AG10803 (cell line): ENCODE measurements at places on chromosomes 11 and 22.

- DNase-seq: peak; percentile 96
These were observed 7.5 kb upstream of the MICAL3 start for GRCh38 chr22:18031695-18032454.

GRCh38 chr22:29901354-29901753 lies 18.4 kb downstream of the MTMR3 start:
- no peak for DNase-seq

DNA sequence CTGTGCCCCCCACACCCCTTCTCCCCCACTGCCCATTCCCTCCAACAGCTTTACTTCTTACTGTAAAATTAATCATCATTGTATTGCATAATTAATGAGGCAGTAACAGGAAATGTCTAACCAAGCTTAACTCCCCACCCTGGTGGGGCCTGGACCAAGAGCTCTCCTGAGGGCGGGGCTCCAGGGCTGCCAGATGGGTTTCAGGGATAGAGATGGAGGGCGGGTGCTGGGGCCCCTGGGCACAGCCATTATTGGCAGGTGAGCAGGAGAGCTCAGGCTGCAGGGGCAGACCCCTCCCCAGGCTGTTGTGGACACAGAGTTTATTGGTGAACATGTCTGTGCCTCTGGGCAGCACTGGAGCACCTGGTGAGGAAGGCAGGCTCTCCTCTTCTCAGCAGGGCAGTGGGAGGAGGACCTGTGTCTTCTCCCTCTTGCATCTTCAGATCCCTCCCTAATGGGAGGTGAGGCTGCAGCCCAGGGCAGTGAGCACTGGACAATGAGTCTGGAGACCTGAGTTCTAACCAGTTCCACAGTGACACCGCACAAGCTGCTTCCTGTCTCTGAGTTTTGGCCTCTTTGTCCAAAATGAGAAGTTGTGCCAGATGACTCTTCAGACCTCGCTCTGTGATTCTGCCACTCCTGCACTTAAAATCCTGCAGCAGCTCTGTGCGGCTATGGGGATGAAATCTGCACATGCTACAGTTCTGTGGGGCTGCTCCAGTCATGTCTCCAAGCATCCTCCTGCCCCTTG lies 233.3 kb downstream of the CEP164 start:
- no peak for DNase-seq

DNA sequence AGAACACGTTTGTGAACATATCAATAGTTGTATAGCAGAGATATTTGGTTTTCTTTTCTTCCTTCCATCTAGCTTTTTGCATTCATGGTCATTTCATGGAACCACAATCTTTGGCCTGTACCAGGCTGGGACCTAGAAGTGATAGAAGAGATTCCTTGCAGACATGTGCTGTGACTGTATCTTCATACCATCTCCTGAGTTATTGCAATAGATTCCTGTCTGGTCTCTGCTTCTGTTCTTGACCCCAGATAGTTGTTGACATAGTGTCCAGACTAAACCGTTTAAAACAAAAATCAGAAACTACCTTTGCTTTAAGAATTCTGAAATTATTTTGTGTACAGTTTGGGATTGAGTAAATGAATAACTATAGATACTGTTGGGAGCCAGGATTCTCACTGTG lies 16.8 kb downstream of the PANX1 start:
- no peak for DNase-seq

GRCh38 chr11:114197799-114198500 lies 98.2 kb upstream of the NNMT start:
- peak; percentile 37 for DNase-seq

GRCh38 chr11:8658321-8659057 lies 24.0 kb downstream of the TRIM66 start:
- peak; percentile 34 for DNase-seq

GRCh38 chr11:113272281-113272680 lies 42.1 kb upstream of the TTC12 start:
- no peak for DNase-seq

GRCh38 chr22:24571266-24571665 lies 15.5 kb downstream of the SNRPD3 start:
- DNase-seq: no peak

DNA sequence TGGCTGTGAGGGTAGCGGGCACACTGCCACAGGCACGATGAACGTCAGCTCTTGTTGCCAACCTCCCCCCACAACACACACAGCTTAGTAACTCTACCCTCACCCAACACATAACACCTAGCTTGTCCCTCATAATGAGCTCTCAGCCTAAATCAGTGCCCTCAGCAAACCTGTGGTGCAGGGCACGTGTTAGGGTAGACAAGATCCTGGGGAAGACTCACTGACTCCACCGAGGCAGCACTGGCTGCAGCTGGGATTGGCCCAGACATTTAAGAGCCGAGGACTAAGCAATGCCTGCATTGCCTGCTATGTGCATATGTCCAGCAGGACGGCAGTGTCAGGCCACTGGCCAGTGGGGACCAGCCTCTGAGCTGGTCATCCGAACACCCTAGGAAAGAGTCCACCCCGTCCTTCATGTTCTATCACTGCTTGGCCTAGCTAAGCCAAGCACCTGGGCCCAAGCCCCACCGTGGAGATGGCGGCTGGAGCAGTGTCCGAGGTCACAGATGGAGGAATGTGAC lies 32.9 kb upstream of the TRIM29 start:
- no peak for DNase-seq

DNA sequence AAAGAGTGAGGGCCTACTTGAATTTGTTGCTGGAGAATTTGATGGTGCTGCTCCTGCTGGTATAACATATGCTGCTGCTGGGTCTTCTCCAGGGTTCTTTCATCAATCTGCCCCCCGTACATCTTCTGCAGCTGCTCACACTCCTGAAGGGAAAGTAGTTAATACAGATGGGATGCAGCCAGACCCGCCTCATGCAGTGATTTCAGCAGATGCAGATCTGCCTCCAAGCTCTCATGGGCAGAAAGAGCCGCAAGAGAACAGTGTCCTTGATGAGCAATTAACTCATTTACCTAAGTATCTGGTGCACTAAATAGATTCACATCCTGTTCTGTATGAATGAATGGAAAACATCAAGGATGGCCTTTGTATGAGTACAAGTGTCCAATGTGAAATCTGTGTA lies 24.8 kb upstream of the APOA1 start:
- DNase-seq: no peak

GRCh38 chr11:116598036-116598435 lies 174.8 kb downstream of the BUD13 start:
- no peak for DNase-seq

GRCh38 chr11:59186130-59186594 lies 14.2 kb downstream of the DTX4 start:
- DNase-seq: no peak

- no peak for DNase-seq
These were observed 21.3 kb downstream of the OR51F1 start for GRCh38 chr11:4748438-4748837.

DNA sequence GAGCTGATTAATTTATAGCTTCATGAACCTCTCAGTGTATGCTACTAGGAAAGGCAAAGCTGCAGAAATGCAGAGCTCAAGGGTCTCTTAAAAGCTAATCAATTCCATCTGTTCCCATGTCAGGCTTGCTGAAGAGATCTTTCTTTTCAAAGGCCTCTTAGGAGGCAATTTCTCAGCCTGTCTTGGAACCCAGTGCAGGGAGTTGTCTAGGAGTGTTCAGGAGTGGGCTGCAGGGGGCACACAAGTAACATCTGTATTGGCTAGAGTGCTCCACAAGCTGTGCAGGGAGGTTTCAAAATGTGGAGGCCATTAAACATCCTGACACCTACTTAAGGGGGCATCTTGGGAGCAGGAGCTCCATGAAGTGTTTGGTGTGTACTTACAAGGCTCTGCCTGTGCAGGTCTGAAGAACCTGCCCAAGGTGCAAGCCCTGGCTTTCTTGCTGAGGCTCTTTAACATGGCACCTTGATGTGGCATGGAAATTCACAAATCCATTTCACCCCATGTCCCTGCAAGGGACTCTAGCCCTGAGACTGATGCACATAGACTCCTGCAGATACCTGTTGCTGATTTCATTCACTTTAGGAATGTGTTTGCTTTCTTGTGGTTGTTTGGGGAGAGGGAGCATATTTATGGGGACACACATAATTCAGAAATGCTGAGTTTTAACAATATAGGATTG lies 134.7 kb downstream of the ME3 start:
- DNase-seq: no peak

- peak; percentile 62 for DNase-seq
These were observed 1.4 kb downstream of the FOSL1 start for GRCh38 chr11:65898656-65899355.

DNA sequence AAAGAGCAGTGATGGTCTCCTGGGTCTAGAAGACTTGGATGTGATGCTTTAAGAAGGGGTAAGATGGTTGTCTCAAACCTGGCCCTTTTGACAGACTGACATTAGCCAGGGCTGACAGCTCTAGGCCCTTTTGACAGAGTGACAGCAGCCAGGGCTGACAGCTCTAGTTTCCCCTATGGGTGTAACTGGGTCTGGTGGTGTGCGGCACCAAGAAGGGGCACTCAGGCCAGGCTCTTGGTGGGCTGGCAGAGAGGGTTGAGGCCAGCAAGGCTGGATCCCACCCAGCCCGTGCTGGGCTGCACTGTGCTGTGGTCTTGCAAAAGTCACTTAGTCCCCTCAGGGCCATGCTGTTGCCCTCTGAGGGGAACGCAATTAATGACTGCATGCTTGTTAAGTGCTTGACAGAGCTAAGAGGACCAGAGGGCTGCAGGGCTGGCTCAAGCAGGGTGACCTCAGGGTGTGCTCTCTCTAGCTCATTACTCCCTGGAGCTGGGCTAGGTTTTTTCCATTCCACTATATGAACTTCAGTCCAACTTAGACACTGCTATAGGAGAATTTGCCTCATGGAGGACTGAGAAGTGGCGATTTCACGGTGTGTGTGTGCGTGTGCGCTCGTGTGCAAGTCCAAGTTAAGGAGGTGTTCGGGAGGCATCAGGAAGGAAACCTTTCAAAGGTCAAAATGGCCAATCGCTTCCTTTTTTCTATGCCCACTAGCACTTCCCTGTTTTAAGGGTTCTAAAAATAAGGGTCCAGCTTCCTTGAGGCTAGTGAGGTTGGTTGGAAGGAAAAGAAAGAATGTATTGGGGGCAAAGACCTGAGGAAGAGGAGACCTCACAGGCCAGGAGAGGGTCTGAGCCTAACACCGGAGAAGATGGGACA lies 4.4 kb downstream of the UBASH3B start:
- DNase-seq: no peak

GRCh38 chr22:30701872-30702271 lies 7.2 kb downstream of the OSBP2 start:
- DNase-seq: peak; percentile 47

DNA sequence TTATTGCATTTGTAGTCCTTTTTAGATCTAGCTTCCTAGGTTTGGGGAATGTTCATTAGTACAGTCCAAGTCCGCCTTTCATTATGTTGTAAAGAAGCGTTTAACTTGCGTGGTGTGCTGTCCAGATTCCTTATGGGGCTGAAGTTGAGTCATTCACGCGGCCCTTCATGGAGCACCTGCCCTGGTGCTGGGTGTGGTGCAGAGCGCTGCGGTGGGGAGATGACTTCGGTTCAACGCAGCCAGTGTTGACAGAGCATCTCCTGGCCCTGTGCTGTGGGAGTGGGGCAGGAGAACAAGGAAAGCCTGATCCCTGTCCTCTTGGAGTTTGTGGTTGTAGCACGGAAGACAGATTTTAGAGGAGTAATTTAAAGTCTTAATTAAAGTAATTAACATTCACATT lies 152.0 kb downstream of the TBC1D22A start:
- no peak for DNase-seq

GRCh38 chr11:27485930-27486773 lies 13.6 kb upstream of the LGR4 start:
- DNase-seq: peak; percentile 58

- peak; percentile 8 for DNase-seq
These were observed 554.7 kb downstream of the SOX6 start for GRCh38 chr11:15801616-15802015.

DNA sequence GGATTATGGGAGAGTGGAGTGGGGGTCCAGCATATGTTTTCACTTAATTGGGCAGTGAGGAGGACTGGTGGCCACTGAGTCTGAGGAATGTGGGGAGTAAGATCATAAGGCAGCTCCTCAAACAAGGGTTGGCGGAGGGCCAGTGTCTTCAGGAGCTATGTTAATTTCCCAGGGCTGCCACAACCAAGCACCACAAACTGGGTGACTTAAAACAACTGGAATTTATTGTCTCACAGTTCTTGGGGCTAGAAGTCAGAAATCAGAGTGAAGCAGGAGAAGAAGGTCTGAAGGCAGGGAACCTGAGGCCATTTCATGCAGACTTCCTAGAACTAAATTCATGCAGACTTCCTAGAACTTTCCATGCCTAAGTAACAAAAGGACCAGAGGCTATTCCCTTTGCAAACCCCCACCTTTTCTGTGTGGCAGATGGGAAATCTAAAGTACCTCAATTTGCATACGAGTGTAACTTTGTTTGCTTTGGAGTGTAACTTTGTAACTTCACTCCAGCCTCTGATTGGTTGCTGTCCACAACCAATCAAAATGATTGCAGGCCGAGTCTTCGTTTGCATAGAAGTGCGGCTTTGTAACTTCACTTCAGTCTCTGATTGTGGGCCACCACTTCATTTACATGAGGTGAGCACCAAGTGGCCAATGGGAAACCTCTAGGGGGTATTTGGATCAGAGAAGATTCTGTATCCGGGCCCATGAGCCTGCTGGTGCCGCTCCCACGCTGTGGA lies 50.5 kb upstream of the ZBED5 start:
- peak; percentile 97 for DNase-seq

DNA sequence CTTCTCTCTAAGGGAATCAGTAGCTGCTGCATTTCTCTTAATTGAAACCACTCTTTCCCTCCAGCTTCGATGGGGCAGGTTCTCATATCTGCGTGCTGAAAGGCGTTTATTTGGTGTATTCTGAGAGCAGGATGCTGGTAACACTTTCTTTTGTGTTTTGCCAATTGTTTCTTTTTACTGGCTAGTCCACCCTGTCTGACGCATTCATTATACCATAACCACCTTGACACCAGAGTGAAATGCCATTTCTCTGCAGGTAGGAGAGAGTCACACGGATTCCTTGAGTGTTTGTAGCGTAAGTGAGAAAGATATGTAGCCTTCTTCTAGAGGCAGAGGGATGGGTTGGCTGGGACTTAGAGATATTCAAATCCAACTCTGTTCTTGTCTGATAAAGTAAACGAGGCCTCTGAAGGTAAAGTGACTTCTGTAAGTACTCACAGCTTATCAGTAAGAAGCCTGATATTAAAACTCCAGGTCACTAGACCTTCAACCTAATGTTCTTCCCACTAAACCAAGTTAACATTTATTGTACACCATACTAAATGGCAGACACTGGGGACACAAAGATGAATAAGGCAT lies 21.4 kb downstream of the CD44 start:
- DNase-seq: no peak

- DNase-seq: no peak
These were observed 74.0 kb upstream of the TTC12 start for GRCh38 chr11:113240389-113240788.
